ENCODE measurements at places on chromosomes 4 and X.

GRCh38 chr4:98540803-98541202 is 117.6 kb downstream of the TSPAN5 start:
- no peak for DNase-seq

DNA sequence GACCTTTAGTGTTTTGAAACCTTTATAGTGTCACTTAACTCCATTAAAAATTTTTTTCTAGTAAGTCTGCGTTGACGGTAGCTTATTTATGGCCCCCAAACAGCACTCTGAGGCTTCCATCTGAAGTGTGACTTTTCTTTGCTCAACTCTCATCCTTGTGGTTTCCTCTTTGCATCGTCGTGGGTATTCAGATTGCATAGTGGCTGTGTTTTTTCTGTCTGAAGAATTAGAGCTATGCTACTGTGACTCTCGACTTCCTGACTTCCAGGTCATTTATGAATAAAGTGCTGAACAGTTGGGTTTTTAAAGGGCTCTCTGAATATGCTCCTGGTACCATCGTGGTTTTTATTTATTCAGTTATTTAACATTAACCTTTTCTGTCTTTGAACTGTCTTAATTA is 44.9 kb downstream of the JADE1 start:
- no peak for DNase-seq

DNA sequence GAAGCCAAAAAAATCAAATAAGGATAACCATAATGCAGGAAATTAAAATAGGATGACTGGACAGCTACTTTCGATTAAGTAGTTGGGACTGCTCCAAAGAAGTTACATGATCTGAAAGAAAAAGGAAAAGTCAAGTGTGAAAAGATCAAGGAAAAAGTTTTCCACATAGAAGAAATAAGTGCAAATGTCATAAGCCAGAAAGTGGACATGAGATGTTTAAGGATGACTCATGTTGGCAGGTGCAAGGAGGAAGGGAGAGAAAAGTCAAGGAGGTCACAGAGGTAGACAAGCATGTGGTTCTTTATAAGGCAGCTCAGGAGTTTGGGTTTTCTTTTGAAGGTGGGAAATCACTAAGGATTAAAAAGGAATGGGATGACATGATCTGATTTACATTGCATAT is 89.8 kb upstream of the GPRIN3 start:
- DNase-seq, result no peak

DNA sequence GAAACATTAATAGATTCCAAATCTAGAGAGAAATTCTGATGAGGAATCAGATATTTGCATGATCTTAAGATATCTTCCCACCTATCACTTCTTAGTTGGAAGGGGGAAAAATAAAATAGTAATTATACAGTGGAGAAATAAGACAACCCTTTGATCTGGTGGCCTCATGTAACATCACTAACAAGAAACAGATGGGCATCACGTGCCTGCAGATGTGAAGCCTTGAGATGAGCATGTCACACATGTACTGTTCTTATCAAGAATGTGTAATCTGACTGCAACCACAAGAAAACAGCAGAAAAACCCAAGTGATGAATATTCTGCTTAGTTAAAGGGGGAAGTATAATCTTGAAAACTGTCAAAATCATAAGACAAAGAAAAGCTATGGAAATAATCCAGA is 31.4 kb upstream of the NKX6-1 start:
- no peak for DNase-seq

DNA sequence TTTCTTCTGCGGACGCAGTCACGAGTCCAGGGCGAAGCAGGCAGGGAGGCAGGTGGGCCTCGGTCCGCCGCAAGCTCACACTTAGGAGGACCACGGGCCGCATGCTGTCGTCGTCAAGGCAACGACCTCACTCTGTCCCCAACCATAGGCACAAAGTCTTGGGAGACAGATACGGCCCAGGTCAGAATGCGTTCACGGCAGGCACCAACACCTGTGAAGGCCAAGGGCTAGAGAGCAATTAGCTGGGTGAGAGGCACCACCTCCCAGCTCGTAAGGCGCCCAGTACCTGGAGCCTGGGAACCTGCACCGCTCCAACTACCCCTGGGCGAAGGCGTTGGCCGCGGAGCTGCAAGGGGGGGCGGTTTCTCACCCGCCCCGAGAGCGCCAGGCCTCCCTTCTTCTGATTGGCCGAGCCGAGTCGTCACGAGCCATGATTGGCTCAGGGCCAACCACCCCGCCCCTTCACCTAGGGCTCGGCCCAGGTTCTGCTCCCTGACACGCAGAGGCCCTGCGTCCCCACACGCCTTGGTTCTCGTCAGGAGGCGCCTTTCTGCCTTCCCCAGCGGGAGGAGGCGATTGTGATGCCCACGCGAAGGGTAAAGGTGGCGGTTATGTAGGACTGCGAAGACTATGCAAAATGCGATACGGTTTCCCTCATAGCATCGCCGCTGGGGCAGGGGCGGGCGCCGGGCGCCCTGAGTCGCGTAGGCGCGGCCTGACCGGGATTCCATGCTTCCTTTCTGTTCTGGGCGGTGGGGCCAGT is at the start of gene CDKL2:
CDKL2 (minus strand) TSS at position 355 of the 763 bp plus-strand sequence. CDS start 4,540 bp downstream, outside the sequence.
- peak; percentile 85 for DNase-seq

DNA sequence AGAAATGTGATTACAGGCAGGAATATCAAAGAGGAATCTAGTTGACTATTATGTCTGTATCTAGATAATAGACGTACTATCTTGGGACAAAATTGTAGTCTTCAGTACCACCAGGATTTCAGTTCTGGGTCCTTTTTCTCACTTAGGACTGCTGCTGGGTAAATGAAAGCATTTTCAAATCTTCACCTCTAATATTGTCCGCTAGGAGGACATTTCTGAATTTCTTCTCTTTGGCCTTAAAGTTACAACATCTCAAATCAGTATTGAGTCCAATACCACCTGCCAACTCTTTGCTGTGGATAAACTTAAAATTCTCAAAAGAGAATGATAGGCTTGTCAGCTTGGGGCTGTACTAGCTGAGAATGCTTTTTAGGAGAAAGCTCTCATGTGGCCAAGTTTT is 6.0 kb downstream of the FGF16 start:
- no peak for DNase-seq

DNA sequence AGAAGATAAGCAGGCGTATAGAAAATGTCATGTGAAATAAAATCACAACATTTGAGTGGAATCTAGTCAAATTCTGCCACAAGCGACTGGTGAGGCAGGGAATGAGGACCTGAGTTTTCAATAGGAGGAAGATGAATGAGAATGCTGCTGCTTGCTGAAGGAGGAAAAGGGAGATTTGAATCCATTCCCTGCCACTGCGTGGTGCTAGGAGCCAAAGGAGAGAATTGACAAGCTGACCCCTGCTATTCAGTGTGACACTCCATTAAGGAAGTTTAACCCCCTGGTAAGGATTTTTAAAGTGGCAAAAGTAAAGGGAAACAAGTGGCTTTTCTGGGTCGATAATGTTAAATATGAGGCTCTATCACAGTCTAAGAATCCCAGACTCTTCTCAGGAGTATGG is 314.0 kb downstream of the NAF1 start:
- DNase-seq, result no peak

DNA sequence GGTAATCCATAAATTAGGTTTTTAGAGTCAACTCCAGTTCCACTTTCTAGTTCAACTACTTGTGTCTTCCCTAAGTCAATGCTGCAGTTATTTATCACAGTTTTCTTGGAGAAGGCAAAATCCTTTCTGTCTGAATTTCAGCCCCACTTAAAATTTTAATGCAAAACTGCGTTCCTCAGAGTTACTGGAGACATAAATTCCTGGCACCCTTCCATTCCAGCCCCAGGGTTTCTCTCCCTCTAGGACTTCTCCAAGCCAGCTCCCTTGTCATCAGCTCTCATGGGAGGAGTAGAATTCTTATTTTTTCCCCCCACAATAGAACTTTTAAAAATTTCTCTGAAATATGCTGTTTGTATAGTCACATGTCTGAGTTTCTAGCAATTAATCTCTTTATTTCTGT is 50.6 kb upstream of the PHOX2B start:
- DNase-seq, result no peak

GRCh38 chr4:26055855-26056254 is 141.8 kb downstream of the SMIM20 start:
- no peak for DNase-seq

GRCh38 chrX:74080165-74080564 is 223.8 kb upstream of the ZCCHC13 start:
- no peak for DNase-seq

DNA sequence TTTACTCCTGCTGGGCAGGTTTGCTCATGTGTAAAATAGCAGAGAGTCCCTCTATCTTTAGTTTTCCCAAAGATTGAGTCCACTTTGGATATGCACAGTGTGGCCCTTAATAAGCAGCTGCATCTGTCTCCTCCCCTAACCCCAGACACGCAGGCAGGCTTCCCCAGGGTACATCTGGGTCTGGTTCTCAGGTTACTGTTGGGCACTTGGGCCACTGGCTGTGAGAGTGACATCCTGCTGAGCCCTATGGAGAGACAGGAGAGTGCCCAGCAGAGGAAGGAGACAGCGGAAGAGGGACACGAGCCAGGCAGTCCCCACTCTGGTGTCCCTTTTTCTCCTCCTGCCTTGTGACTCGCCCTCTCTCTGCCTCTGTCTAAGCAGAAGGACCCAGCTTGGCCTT is 16.0 kb downstream of the XK start:
- DNase-seq, result no peak

GRCh38 chr4:108762559-108763225 is at the start of gene ETNPPL:
Gene ETNPPL, minus strand, starts transcription at chr4:108763053. Its CDS starts 155 bp downstream, at chr4:108762898.
- DNase-seq, result no peak
